ENCODE measurements at places on chromosomes 6 and 20.

DNA sequence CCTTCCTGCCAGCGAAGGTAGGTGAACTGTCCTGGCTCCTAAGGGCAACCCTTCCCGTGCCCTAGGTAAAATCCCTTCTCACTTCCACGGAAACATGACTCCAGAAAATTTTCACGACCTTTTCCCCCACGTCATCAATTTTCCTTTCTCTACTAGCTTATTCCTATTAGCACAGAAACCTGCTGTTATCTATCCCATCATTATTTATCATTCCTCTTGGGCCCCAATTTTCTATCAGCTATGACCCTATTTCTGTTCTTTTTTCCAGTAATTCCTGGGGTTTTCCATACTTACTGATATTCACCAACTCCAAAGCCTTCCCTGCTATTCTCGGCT, 23.8 kb upstream of the GCM1 start:
- no peak for DNase-seq

- no peak for DNase-seq
Measured at GRCh38 chr6:22699151-22699550, 129.8 kb downstream of the HDGFL1 start.

DNA sequence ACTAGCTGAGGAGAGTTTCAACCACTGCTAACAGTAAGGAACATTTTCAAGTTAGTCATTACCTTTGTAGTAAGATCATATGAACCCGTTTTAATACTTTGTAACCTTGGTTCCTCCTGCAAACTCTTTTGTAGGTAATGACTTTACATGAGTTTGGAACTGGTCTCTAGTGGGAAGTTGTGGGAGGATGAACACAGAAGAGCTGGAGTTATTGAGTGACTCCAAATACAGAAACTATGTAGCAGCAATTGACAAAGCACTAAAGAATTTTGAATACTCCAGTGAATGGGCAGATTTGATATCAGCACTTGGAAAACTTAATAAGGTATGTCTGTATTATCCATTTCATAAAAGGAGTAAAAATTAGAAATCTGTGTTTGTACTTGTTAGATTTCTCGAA, 29.3 kb downstream of the DOP1A start:
- no peak for DNase-seq

DNA sequence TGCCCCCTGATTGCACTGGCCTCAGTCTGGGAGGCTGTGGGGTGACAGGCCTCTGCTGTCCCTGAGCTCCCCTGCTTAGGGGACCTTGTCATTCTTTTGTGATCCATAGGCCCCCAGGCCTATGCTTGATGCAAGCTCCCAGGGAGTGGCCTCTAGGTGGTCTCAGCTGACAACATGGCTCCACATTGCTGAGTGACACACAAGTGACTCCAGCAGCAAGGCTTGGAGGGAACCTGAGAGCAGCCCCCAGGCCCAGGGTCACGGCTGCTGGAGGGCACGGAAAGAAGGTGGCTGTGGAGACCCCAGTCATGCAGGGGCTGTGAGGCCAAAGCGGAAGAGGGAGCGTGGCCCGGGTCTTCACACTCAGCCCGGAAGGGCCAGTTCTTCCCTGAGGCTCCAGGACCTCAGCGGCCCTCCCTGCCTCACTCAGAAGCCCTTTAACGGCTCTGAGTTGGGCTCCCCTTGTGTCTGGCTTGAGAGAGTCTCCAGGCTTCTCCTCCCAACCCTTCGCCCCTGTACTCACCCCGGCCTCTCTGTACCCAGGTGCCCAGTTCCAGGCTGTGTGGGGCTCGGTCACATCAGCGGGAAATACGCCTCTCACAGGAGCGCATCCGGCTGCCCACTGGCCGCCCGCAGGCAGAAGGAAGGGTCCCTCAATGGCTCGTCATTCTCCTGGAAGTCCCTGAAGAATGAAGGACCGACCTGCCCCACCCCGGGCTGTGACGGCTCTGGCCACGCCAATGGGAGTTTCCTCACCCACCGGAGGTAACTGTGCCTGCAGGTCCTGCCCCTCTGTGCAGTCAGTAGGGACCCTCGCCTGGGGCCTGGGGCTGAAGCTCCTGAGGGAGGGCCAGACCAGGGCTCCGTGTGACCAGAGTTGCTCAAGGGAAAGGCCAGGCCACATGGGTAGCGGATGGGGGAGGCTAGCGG, 23.7 kb upstream of the PCMTD2 start:
- no peak for DNase-seq

DNA sequence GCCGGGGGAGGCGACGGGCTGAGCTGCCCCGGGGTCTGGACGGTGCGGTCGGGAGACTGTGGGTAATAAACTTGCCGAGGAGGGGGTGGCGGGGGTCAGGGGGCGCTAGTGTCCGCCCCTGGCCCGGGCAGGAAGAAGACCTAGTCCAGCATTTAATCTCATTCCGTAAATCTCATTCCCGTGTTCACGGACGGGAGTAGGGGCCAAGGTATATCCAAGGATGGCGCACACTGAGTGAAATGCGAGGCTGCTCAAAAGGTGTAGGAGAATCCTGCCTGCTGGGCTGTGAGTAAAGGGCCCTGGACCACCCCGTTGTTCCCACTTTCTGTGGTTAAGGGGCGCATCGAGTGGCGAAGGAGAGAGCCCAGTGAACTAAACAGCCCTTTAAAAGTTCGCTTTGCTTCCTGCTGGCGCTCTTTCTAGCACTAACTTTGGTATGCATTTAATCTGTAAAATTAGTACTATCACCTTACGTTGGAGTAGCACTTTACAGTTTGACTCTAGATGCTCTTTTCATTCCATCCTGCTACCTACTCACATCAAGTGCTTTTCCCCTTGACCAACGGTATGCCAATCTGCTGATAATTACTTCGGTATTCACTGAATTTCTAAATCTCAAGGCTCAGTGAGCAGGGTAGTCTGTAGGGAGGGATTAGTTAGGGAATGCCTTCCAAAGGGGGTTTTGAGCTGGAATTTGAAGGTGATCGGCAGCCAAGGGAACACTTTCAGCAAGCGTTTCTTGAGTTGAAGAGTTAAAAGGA, 730 bp downstream of the PARD6B start:
- no peak for DNase-seq

GRCh38 chr6:53119349-53119748, 29.3 kb downstream of the GCM1 start:
- DNase-seq: no peak
